ENCODE measurements at places on chromosomes 5 and 9.

DNA sequence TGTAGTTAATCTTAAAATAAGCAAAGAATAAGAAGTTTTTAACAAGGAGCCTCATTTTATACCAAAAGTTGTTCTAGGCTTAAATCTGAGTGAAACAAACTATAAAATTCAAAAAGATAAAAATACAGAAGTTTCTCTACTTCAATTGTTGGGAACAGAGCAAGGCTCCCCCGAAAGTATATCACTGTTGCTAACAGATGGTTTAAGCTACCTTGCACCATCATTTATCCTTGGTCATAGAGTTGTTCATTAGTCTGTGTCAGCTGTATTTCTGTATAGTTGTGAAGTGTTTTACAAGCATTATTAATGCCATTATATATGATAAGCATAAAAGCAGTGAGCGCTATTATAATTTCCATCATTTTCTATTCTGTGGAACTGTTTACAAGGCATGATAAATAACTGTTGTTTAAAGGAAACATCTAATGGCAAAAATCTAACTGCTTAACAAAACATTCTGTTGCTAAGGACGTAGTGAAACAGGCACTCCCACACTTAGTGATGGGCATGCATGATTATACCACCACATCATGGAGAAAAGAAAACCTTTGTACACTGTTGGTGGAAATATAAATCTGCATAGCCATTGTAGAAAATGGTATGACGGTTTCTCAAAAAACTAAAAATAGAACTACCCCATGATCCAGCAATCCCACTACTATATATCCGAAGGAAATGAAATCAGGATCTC lies 23.3 kb upstream of the ACO1 start:
- DNase-seq: no peak

GRCh38 chr9:122118343-122119165 lies 25.4 kb upstream of the TTLL11 start:
- no peak for DNase-seq

DNA sequence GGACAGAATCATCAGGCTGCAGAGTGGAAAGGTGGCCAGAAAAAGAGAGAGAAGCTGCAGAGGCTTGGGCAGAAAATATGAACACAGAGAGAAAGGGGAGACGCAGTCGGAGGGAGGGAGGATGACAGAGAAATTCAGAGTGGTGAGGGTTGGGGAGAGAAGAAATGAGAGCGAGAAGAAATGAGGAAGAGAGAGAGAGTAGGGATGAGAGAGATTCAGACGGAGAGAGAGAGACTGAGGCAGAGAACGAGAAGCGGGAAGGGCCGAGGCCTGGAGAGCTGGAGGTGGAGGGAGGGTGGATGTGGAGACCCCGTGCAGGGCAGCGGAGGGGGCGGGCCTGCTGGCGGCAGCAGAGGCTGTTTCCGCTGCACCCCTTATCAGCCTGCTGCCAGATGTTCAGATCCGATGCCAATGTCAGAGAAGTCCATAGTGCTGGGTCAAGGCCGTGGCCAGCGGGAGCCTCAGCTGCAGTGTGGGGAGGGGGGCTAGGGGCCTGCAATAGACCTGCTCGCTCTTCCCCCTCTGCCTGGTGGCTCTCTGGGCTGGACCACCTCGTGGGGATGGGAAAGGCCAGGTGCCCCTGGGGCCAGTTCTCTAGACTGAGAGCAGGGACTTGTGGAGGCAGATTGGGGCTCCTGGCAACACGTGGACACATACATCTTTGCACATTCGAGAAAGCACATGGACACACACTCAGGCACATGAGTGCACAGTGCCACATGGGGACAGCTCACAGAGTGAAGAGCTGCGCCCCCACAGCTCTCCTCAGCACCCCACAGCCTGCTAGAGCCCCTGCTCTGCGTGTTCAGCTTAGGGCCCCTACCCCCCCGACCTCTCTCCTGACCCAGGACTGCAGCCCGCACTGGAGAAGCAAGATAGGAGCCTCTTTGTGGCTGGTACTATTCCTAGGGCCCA lies 4.9 kb upstream of the NR5A1 start:
- DNase-seq: no peak

DNA sequence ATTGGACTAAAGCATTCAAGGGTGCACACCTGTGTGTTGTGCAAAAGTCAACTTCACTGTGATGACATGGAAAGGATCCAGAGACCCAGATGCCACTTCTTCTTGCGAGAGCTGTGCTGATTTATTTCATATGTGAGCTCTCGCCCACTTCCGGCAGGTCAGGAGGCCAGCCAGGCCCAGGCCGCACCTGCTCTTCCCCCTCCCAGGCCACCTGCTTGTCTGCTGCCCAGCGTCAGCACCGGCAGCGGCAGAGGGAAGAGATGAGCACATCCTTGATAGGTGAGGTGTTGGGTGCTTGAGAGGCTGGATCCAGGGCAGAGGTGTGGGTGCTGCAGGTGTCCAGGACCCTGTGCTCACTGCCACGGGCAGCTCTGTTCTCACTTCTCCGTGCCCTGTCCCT lies 242.9 kb downstream of the FANCC start:
- DNase-seq: no peak

DNA sequence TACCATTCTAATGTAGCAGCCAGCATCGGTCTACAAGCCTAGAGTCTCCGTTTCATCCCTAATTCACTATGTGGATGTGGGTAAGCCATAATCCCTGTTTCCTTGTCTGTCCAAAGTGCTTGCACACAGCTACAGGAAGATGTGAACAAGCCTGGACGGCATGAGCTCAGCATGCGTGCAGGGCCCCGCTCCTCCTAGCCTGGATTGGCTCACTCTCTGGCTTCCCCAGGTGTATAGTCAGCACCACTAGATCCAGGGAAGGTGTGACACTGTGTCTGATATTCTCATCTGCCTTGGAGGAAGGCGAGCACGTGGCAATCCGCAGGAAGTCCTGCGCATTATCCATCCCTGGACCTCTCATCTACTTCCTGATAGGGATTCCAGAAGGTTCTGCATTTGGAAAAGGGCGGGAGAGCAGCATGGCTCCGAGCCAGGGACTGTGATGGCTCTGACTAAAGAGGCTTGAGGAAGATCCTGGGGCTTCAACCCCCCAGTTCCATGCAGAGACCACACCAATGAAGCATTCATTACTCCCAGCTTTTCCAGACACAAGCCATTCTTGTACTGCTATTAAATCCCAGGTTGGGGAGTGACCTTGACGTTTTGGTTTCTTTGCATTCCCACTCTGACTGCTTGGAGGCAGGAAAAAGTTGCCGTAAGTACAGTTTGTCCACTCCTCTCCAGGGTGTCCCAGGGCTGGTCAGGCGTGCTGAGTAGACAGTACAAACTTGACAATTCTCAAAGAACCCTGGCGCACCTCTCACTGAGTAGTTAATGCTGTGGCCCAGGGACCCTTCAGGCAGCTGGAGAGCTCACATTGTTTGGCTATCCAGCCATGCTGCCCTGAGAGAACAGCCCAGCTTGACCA lies 65.6 kb downstream of the PSD2 start:
- no peak for DNase-seq

GRCh38 chr5:72284559-72285423 lies 35.2 kb downstream of the MRPS27 start:
- no peak for DNase-seq

DNA sequence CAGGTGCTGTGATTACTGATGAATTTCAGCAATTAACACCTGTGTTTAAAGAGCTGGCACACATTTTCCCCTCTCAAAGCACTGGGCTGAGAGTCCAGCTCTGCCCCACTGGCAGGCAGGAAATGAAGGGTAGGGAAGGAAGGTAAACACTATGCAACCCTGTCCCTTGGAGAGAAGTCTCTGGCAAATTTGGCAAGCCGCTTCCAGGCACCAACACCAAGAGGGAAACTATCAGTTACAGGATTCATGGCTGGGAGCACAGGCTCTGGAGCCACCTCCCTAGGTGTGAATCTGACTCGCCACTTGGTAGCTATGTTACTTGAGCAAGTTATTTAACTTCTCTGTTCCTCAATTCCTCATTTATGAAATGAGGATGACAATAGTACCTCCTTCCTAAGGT lies 3.3 kb downstream of the ANKS6 start:
- DNase-seq: no peak

DNA sequence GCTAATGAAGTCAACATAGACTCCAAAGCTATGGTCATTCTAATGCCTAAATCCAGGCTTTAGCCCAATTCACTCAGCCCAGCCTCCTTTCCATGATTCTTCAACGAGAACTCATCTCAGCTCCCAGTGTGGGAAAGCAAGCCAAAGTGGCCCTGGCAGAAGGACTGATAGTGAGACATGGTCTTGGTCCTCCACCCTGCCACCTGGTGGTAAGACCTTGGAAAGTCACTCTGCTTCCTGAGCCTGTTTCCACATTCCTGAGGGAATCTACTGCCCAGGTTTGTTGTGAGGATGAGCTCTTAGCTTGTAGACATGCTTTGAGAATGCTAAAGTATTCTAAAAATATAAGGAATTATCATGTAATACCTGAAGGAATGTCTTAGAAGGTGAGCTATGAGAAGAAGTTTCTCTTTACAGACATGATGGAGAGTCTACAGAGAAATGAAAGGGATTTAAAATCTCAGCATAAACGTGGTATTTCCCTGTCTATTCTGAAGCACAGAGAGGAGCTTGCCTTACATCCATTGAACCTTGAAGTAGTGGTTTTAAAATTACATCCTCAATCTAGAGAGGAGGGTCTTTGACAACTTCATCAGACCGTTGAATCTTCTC lies 173.5 kb downstream of the TRIM32 start:
- DNase-seq: no peak

DNA sequence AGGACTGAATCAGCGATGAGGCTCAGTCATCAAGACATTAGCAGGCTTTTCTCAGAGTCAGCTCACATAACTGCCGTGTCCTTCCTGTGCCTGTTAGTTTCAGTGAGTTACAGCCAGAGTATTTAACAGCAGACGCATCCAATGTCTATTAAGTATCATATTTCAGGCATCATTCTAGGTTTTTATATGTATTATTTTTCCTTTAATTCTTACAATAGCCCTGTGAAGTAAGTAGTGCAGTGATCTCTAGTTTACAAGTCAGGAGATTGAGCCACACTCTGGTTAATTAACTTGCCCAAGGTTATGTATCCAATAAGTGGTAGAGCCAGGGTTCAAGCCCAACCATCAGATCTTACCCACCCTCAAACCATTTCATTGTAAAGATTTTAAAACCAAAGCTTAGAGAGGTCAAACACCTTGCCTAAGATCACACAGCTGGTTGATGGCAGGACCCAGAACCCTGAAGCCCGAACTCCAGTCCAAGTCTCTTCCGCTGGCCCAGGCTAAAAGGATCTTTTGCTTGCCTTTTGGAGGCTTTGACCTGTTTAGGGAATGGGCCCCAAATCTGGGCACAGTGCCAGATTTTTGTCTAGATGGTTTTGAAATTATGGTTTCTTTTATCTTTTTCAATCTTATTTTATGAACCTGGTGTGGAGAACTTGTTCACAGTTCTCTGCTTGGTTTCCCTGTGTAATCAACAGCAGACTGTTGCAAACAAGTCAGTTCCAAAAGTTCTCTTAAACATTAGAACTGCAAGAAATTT lies 261.2 kb upstream of the CLINT1 start:
- no peak for DNase-seq

GRCh38 chr5:170113522-170113900 lies 7.8 kb downstream of the FOXI1 start:
- DNase-seq: no peak

DNA sequence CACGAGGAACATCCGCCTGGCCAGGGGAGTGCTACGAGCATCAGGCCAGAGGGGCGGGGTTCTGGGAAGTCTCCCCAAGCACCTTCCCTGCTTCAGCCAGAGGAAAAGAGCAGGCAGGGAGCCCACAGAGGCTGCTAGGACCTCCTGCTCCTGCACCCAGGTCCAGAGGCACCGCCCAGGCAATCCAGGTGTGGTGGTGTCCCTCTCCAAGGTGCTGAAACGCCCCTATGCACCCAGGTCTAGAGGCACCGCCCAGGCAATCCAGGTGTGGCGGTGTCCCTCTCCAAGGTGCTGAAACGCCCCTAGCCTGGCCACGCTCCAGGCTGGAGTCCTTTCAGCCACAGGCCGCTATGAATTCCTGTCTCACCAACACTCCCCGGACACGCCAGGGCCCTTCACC lies 10.7 kb upstream of the UBAC1 start:
- no peak for DNase-seq

DNA sequence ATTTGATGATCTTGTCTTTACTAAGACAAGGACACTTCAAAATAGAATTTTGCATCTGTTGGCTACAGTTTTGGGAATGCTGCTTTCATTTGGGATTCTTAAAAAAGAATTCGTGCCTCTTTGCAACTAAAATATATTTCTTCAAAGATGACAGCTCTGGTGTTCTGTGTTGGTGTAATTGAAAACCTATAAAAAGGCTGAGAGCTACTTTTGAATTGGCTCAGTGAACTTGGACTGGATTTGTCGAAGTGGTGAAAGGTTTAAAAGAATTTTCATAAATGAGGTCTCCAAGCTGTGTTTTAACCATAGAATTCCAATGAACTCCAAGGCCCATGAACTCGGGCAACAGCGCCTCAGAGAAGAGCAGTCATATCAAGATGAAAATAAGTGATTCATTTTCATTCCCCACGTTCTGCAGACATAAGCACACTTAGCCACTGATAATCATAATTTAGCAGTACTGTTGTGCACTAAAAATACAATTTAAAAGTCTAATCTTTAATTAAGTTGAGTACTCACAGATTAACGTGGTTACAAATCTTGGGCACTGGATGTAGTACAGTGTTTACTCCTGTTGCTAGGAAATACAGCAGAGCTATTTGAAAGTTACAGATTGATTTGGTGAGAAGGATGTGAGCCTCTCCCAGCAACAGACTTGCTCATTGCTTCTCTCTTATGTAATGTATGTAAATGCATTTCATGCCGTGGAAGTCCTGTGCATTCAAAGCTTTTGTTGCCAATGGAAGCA lies 10.9 kb downstream of the SNCAIP start:
- no peak for DNase-seq

- no peak for DNase-seq
These were observed 77.0 kb downstream of the IQGAP2 start for GRCh38 chr5:76479973-76480667.

All from stimulated activated CD8-positive, alpha-beta memory T cell treated with anti-CD3 and anti-CD28 coated beads, Interleukin-4, amount 100 ng/mL, for 1 hour (primary cell).